RPMI8226 (cell line): ENCODE measurements at places on chromosomes 12 and 14.

- DNase-seq: no peak
Observed at GRCh38 chr12:104622928-104623327, 166.2 kb downstream of the CHST11 start.

DNA sequence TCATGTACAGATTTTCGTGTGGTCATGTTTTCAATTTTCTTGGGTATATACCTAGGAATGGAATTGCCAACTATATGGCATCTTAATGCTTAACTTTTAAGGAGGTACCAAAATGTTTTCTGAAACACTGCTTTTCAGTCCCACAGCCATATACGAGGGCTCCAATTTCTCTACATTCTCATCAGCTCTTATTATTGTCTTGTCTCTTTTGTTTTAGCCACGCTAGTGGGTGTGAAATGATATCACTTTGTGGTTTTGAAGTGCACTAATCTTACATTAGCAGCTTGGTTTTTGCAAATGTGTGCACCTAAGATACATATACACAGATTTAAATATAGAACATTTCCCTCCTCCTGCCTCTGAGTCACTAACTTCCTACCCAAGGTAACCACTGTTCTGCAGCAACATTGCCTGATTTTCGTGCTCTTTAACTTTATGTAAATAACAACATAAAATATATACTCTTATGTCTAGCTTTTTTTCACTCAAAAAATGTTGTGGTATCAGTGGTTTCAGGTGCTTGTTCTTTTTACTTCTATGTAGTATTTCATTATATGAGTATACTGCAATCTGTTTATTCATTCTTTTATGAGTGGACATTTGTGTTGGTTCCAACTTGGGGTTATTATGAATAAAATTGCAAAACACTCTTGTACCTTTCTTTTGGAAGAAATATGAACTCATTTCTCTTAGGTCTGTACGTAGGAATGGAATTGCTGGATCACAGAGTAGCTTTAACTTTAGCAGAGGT, 73.1 kb downstream of the ZFP36L1 start:
- DNase-seq: no peak

DNA sequence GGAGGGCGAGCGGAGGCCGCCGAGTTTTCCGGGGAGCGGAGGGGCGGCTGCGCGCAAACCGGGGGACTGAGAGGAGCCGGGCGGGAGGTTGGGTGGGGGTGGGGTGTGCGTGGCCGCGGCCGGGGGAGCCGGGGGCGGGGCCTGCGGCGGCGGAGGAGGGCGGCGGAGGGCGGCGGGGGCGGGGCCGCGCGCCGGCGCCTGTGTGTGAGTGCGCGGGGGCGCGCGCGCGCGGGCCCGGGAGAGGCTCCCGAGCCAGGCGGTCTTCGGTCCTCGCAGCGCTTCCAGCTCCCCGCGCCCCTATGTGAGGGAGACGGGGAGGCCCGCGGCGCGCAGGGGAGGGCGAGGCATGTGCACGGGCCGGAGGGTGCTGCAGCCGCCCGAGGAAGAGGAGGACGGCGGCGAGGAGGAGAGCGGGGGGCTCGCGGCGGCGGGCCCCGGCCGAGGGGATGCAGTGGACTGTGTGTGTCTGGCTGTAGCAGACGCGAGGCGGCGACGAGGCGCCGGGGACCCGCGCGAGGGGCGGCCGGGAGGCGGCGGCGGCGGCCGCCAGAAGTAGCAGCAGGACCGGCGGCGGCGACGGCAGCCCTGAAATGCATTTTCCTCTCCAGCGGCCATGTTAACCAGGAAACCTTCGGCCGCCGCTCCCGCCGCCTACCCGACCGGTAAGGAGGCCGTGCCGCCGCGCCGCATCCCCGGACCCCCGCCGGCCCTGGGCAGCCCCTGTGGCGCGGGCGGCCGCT, at the start of gene DYRK2:
DYRK2 (plus strand) TSS at position 225 of the 740 bp plus-strand sequence; CDS start at position 614, 389 bp downstream.
- DNase-seq: peak; percentile 88

DNA sequence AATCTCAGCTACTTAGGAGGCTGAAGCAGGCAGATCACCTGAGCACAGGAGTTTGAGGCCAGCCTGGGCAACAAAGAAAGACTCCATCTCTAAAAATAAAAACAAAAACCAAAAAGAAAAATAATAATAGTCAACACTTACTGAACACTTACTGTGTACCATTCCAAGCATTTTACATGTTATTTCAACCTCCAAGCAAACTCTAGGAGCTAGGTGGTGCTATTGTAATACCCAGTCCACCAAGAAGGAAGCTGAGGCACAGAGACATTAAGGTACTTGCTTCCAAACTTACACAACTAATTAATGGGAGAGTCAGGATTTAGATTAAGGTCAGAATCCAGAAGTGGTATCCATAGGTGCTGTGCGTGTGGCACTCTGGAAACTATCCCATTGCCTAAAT, 13.7 kb upstream of the OR6J1 start:
- DNase-seq: no peak

DNA sequence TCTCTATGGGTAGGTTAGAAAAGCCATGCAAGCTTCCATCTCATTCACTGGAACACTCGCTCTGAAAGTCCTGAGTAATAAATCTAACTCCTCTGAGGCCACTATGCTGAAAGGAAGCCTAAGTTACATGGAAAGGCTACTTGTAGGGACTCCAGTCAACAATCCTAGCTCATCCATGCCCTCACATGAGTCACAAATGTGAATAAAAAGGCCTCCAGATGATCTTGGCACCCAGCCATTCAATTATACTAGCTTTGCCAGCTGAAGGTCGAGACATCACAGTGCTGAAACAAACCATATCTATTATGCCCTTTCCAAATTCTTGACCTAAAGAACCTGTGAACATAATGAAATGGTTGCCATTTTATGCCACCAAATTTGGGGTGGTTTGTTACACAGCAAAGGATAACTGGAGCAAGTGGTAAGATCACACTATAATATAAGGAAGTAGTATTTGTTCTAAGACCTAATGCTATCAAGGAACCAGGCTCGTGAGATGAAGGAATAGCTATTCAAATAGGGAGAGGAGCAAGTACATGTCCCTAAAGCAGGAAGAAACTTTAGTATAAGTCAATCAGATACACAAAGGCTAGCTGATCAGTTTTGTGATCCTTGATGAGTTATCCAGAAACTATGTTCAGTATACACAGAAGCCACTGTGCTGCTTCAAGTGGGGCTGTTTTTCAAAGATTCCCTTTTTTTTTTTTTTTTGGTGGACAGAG, 142.1 kb downstream of the MED13L start:
- no peak for DNase-seq

GRCh38 chr14:61489932-61490331, 168.6 kb downstream of the PRKCH start:
- DNase-seq: peak; percentile 86

GRCh38 chr14:101065246-101065645, 161.7 kb upstream of the RTL1 start:
- DNase-seq: no peak

GRCh38 chr12:55420307-55420962, 5.6 kb upstream of the OR6C76 start:
- no peak for DNase-seq

DNA sequence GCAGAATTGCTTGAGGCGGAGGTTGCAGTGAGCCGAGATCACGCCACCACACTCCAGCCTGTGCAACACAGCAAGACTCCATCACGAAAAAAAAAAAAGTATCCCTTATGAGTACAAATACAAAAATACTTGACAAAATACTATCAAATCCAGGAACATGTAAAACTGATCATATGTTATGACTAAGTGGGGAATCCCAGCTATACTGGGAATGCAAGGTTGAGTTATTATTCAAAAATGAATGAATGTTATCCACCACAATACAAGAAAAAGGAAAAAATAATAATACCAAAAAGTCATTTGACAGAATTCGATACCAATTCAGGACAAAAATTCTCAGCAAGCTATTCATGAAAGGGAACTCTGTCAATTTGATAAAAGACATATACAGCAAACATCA, 32.6 kb downstream of the MOK start:
- DNase-seq: no peak

DNA sequence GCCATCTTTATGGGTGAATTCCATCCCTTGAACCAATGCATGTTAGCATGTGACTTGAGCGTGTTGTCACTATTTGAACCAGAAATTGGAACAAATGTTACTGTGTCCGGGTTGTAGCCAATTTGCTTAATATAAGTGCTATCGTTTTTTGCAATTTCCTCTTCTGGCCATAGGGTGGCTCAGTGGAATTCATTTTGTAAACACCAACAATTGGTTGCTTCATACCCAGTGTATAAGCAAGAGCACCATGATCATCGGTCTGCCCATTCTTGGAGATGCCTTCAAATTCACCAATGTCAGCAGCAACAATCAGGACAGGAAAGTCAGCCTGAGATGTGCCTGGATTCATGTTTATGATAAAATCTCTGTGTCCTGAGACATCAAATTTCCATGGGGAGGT, 5.0 kb upstream of the NEDD1 start:
- peak; percentile 15 for DNase-seq

- DNase-seq: no peak
Observed at GRCh38 chr12:25236626-25237025, 14.1 kb downstream of the KRAS start.

DNA sequence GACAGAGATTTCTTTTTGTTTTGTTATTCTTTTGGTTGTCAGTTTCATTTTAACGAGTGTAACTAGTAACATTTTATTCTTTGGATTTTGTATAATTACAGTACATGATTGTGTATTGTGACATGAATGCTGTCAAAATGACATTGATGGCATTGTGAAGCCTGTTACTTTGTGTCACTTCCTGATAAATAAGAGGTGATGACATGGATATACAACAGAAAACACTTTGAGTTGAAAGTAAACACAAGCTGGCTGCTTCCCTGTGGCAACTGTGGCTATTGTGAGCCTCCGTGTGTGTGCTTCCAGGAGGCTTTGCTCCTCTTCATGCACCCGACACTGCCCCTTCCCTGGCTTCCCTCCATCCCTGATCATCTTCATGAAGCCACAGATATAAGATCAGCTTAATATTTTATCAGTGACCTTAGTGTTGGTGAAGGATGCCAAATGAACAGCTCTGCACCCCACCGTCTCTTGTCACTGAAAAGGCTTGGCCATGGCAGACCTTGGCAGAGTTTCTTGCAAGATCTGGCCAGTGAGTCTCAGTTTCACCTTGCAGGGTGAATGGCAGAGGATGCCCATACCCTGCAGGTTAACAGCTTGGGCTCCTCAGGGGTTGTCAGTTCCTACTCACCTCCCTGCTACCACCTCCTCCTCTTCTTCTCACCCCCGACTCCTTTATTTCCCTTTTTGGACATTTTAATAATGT, 191.9 kb downstream of the EPS8 start:
- DNase-seq: no peak

GRCh38 chr12:72535212-72535990, 263.2 kb downstream of the TRHDE start:
- no peak for DNase-seq

- peak; percentile 64 for DNase-seq
Observed at GRCh38 chr14:99518441-99519346, 37.5 kb downstream of the CCNK start.

- DNase-seq: no peak
Observed at GRCh38 chr14:104309657-104310369, 171.4 kb downstream of the KIF26A start.

DNA sequence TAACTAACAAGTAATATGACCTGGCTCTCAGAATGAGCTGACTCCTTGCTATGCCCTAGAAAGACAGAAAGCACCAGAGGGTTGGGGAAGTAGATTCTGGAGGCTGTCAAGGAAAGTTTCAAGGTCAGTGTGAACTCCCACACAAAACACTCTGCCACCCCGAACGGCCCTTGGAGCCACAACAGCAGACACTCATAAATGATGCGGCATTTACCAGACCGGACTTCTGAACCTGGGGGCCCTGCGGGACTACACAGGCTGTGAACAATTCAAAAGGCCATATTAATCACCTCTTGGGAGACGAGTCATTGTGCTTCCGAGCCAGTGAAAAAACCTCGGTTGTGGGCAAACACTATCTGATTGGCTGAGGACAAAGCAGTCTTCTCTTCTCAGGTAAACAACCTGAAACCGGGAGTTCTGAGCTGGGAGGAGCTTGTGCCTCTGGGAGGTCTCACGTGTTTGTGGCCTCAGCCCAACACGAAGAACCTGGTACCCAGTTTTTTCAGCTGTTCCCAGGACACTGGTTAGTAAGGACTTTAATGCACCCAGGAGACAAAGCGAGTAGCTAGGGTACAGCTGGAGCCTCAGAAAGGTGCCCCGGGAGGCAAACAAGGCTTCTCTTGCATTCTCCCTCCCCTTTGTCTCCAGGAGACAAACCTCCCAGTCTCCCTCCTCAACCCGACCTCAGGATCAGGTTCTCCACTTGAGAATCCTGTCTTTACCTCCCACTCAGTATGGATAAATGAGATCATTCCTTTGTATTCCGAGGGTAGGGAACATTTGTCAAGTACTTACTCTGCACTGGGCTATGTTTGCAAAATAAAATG, 35.3 kb downstream of the VWF start:
- DNase-seq: peak; percentile 23

- DNase-seq: no peak
Observed at GRCh38 chr12:113314121-113314529, 20.8 kb downstream of the SLC8B1 start.

GRCh38 chr12:128951448-128951847, 98.2 kb downstream of the GLT1D1 start:
- no peak for DNase-seq

- DNase-seq: peak; percentile 6
Observed at GRCh38 chr12:103273645-103274044, 222.1 kb downstream of the C12orf42 start.

DNA sequence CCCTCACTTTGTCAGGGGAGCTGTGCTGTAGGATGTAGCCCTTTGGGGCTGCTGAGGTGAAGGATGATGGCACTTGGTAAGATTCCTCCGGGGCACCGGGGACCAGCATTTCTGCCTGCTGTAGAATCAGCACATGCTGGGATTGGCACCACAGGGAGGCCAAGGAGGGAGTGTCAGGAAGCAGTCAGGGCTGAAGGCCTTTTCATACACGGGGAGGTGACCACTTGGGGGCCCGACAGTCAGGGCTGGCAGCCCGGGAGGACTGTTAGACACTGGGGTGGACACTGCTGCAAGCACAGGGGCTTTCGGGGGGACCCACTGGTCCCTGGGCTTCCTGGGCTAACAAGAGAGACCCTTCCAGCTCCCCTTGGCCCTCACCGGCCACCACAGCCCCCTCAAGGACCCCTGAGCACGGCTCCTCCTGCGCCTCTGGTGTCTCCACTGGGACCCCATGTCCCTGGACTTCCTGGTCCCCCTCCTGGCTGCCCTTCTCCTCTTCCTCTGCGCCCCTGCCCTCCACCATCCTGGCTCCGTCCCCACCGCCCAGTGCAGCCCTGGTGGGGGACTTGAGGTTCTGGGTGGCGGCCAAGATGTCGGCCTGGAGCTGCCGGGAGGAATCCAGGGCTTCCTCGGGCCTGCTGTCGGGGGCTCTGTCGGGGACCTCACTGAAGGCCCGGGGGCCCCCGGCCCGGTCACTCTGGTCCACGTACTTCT, 6.5 kb downstream of the TMEM119 start:
- DNase-seq: no peak

- no peak for DNase-seq
Observed at GRCh38 chr14:59711080-59711479, 134.5 kb upstream of the CCDC175 start.

DNA sequence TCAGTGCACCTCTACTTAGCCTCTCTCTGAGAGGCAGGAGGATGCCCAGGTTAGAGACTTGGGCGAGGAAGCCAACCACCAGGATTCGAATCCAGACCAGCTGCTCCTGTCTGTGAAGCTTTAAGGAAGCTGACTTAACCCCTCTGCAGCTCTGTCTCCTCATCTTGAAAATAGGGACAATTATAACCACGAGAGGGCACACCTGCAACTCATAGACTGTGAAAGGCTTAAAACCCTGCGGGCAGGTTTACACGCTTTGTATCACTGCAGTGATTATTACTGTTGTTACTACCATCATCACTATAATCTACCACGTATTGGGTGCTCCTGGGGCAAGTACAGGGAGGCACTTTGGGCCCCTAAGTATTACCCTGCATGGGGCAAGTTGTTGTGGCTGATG, 379.8 kb downstream of the VRK1 start:
- DNase-seq: peak; percentile 29
